Activated CD4-positive, alpha-beta T cell treated with anti-CD3 and anti-CD28 coated beads for 36 hours (primary cell): ENCODE measurements at places on chromosomes 5 and 9.

GRCh38 chr5:179417696-179418095 lies 72.4 kb upstream of the ADAMTS2 start:
- no peak for DNase-seq

GRCh38 chr5:124102486-124102885 lies 590.5 kb downstream of the CSNK1G3 start:
- no peak for DNase-seq

DNA sequence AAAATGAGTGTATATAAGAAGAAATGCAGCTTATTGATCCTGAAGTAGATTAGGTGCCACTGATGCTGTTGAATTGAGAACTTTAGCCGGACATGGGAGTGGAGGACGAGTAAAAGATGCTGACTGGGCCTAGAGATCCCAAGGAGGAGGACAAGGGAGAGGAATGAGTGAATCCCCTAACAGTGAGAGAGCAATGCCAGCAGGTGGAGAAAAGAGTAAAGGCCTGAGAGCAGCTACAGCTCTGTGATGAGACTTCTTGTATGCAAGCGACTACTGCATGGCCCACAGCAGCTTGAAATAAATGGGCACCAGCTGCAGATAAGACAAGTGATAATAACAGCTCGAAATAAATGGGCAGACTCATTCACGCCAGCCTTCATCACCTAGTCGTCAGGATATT lies 44.5 kb upstream of the JMY start:
- no peak for DNase-seq

GRCh38 chr9:112971415-112971814 lies 40.6 kb downstream of the ZNF883 start:
- DNase-seq, result peak; percentile 50

GRCh38 chr9:83182071-83182470 lies 119.1 kb upstream of the RASEF start:
- no peak for DNase-seq

- DNase-seq, result no peak
Observed at GRCh38 chr9:114221706-114222465, 66.5 kb downstream of the COL27A1 start.

DNA sequence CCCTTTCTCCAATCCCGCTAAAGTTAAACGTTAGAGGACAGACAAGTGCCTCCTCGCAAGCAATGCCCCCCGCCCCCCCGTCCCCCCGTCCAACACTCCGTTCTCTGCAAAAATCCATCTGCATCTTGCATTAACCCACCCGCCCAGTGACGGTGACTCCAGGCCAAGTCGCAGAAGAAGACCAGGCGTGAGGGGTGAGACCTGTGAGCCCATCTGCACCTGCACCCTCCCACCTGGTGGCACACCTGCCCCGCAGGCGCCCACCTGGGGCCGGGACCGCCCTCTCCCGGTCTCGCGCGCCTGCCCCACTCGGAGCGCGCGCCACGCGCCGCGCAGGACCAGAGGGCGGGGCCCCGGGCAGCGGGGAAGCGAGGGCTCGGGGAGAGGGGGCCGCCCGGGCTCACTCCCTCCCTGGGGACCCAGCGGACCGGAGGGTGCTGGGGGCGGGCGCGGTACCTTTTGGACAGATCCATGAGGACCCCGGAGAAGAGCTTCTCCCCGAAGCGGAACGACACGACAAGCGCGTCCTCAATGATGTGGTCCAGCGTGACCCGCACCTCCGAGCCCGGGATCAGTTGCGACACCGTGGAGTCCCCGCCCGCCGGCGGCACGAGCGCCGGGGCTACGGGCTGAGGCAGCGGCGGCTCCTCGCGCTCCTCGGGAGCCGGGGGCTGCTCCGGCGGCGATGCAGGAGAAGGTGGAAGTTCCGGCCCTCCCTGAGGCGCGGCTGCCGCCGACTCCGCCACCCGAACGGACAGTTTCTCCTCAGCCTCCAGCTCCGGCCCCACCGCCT lies 705 bp downstream of the PWWP2A start:
- DNase-seq, result peak; percentile 56

DNA sequence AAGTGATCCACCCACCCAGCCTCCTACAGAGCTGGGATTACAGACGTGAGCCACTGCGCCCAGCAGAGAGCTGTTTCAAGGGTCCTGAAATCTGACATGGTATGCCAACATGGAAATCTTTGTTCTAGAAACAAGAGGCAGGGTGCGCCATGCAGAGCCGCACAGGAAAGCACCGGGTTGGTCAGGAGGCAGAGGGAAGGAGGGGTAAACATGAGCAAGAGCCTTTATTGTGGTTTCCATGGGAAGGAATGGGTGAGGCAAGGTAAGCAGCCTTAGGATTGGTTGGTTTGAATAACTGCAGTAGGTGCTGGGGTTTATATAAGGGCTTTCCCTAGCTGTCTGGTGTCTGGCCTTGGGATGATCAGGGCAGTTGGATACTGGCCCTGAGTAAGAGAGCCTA lies 5.5 kb upstream of the EXOSC2 start:
- no peak for DNase-seq

- no peak for DNase-seq
Observed at GRCh38 chr5:87347272-87347671, 65.5 kb downstream of the CCNH start.

DNA sequence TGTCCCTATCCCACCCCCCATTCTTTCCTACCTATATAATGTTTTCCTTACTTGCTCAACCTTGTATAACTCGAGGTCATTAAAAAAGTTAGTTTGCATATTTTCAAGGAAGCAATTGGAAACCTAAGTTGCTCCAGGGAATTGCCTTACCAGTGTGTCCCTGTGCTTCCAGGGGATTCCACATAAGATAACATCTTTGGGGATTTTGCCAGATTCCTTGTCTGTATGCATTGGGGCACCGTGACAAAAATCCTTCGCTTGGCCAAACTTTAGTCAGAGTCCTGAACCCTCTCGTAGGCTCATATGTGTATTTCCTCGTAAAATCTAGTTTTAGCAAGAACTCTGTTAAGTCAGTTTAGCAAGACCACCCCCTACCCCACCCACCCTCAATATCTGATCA lies 14.7 kb upstream of the OSMR start:
- DNase-seq, result no peak

GRCh38 chr5:88792144-88792840 lies 90.7 kb downstream of the MEF2C start:
- DNase-seq, result no peak

GRCh38 chr5:360257-361027 lies 38.9 kb downstream of the AHRR start:
- no peak for DNase-seq

DNA sequence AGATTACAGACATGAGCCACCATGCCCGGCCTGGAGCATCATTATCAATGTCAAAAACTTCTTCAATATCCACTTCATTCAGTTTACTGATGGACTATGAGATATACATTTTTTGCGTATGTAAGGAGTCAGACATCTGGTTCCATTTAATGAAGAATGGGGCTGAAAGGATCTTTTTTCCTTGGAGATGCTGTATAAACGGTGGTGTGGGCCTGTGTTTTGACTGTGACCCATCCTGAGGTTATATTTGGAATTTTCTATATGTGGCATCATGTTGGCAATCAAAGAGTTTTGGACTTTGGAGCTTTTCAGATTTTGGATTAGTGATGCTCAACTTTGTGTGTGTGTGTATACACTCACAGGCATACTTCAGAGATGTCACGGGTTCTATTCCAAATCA lies 85.7 kb upstream of the FBXL17 start:
- DNase-seq, result no peak

- DNase-seq, result no peak
Observed at GRCh38 chr9:132793606-132794580, 84.2 kb downstream of the AK8 start.

- no peak for DNase-seq
Observed at GRCh38 chr5:19555876-19556275, 432.1 kb downstream of the CDH18 start.

GRCh38 chr9:92992549-92992948 lies 45.2 kb downstream of the FGD3 start:
- no peak for DNase-seq

DNA sequence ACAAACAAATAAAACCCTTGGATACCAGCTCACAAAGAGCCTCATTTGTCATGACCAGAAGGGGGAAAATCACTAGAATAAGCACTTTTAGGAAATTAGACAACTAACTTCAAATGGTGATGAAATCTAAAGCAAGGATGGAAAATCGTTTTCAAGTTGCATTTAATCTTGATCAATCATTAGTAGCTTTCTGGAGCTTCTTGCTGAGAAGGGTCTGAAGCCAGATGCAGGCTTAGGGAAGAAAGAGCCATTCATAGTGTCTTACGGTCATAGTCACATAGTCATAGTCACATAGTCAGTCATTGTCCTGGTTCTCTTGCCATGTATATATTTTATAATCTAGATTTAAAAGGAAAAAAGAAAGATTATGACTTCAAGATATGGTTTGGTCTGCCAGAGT lies 610.5 kb downstream of the ACTL7B start:
- no peak for DNase-seq

- DNase-seq, result no peak
Observed at GRCh38 chr5:154395407-154396106, 50.2 kb upstream of the SAP30L start.

- DNase-seq, result no peak
Observed at GRCh38 chr5:141050622-141051520, at the start of gene PCDHB1. Gene PCDHB1, plus strand, starts transcription at chr5:141051374. Its CDS starts 97 bp downstream, at chr5:141051471.

- no peak for DNase-seq
Observed at GRCh38 chr5:13695076-13695712, 249.3 kb downstream of the DNAH5 start.

DNA sequence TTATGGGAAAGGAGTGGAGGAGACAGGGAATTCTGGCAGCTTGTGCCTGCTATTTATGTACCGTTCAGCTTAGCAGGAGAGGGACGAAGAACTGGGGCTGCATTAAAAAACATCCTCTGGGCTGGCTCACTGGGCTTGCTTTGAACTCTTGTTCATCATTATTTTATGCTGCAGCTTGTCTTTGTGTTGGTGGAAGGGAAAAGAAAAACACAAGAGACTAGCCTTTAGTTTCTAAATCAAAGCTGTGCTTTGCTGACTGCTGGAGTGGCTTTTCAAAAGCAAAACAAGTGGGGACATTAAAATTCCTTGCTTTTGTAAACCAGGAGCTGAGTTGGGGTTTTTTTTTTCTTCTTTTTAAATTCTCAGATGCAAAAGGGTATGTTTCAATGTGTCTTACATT lies 5.9 kb upstream of the RGMB start:
- no peak for DNase-seq

GRCh38 chr5:136766456-136766855 lies 401.1 kb upstream of the TRPC7 start:
- DNase-seq, result no peak

GRCh38 chr9:98453589-98454311 lies 198.3 kb upstream of the TBC1D2 start:
- no peak for DNase-seq

GRCh38 chr5:114010362-114010761 lies 351.5 kb upstream of the KCNN2 start:
- no peak for DNase-seq

- no peak for DNase-seq
Observed at GRCh38 chr9:113634596-113635515, 171.3 kb downstream of the RGS3 start.

GRCh38 chr5:119315516-119315949 lies 40.3 kb upstream of the TNFAIP8 start:
- peak; percentile 78 for DNase-seq

DNA sequence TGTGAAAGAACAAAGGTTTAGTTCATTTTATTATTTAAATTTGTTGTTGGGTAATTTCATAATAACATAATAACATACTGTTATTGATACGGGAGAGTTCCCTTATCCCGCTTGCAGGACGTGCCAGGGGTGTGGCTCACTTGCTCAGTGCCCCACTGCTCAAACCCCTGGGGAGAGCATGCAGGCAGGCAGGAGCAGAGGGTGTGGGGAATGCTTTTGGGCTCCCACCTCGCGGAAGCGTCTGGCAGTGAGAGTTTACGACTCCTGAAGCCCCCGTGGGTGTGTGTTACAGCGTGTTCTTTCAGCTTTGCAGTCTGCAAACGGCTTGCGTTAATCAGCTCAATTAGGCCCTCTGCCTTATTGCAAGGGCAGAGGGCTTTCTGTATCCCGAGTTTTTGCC lies 675.9 kb downstream of the SEMA5A start:
- no peak for DNase-seq

DNA sequence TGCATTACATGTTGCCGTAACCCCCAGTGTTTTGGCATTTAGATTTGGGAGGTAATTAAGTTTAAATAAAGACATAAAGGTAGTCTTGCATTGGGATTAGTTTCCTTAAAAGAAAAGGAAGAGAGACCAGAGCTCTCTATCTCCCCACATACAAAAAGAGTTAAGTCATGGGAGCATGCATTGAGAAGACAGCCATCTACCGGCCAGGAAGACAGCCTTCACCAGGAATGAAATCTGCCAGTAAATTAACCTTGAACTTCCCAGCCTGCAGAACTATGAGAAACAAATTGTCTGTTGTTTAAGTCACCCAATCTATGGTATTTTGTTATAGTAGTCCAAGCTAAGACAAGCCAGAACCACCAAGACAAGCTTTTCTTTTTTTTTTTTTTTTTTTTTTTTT lies 567.0 kb upstream of the CDH18 start:
- DNase-seq, result no peak

GRCh38 chr5:58258984-58259684 lies 200.8 kb downstream of the PLK2 start:
- no peak for DNase-seq

DNA sequence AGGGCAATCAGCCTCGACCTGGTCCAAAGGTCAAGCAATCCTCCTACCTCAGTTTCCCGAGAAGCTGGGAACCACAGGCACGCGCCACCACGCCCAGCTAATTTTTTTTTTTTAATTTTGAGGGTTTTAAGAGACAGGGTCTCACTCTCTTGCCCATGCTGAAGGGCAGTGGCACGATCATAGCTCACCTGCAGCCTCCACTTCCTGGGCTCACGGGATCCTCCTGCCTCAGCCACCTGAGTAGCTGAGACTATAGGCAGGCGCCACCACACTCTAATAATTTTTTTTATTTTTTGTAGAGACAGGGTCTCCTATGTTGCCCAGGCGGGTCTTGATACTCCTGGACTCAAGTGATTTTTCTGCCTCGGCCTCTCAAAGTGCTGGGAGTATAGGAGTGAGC lies 1.6 kb downstream of the UIMC1 start:
- no peak for DNase-seq

DNA sequence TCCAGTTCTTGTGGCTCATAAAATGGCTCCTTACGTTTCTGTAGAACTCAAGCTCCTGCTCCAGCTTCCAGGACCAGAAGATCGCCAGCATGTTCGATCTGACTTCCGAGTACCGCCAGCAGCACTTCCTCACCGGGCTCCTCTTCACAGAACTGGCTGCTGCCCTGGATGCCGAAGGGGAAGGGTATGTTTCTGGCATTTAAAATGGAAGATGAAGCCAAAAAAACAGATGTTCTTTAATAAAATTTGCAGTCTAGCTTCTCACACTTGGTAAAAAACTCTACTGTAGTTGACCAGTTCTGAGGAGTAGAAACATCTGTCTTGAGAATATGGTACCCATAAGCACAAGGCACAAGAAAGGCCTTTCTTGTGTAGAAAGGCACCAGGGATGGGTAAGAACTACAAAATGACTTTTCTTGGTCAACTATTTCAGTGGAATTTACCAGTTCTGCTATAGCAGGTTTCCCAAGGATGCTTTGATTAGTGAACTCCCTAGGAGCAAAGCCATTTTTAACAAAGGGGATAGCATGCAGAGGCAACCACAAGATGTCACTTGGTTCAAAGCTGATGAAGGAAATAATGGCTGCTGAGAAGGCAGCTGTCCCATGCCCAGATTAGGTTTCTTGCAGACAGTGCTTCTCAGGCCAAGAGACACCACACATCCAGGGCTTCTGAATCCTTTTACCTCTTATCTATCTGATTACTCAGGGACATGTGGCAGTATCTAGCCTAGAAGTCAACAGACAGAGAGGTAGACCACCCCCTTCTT lies 192.4 kb downstream of the DOCK8 start:
- no peak for DNase-seq

GRCh38 chr5:170154744-170155143 lies 49.0 kb downstream of the FOXI1 start:
- no peak for DNase-seq
